ENCODE measurements at places on chromosomes 12 and 14.

DNA sequence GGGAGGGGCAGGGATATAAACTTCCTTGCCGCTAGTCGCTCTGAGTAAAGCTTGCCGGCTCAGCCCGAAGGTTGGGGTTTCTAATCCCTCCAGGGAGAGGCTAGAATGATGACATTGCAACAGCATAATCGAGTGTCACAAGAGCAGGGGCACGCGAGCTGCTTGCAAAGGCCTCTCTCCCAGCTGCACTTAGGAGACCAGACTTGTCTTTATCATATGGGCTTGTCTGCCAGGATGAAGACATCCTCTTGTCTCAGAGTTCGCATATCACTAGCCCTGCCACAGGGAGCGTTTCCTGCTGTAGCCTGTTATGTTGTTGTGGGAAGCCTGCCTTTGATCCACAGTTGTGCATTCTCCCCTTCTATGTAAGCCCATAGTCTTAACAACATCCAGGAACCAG, 180.0 kb downstream of the ESR2 start:
- DNase-seq, result no peak

DNA sequence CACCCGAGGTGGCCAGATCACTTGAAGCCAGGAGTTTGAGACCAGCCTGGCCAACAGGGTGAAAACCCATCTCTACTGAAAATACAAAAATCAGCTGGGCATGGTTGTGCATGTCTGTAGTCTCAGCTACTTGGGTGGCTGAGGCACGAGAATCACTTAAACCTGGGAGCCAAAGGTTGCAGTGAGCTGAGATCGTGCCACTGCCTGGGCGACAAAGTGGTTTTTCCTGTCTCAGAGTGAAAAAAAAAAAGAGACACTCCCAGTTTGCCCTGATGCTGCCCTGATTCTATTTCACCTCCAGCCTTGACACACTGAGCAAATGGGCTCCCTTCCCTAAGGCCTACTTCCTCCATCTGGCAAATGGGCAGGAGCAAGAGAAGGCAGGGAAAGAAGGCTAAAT, 28.5 kb upstream of the PLEK2 start:
- no peak for DNase-seq

GRCh38 chr12:129002427-129002826, 149.1 kb downstream of the GLT1D1 start:
- DNase-seq, result no peak

DNA sequence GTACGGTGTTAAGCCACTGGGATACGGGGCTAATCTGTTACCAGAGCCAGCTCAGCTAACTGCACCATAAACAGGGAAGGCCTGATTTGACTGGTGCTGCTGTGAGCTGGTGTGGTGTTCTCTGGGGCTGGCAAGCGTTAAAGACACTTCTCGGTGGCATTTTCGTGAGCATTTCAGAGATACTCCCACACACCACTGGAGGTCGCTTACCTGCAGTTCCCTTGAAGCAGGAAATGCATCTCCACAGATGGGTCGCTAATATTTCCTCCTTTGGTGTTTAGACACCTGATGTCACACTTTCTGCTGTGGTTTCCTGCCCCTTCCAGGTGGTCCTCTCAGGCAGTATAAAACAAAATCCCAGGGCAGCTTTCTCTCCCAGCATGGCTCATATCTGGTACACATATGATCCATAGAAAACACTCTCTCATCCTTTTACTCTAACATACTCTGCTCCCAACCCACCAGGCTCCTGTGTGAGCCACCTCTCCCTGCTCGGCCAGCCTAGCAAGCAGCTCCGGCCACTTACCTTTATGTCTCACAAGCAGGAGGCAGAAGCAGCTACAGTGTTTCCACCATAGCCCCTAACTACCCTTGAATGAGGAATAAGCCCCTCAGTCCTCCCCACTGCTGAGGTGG, 129.9 kb upstream of the GRIN2B start:
- no peak for DNase-seq

GRCh38 chr12:95529693-95530225, 21.5 kb downstream of the USP44 start:
- no peak for DNase-seq

DNA sequence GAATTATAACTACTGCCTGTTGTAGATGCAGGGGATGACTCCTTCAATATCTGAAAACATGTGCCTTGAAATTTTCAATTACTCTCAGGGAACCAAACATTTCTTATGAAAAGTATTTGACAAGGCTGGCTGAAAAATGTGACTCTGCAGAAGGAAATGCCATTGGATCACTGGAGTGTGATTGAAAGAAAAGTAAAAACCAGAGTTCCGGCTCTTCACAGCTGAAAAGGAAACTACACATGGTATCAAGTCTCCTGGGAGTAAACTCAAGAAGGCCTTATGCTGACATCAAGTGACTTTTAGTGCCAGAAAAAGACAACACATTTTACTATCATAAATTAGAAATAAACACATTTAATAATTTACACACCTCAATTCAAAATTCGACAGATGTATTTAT, 693.0 kb downstream of the LRFN5 start:
- DNase-seq, result no peak

- no peak for DNase-seq
Measured at GRCh38 chr12:60093428-60093827, 497.6 kb downstream of the SLC16A7 start.

GRCh38 chr12:101819467-101819866, 11.3 kb downstream of the GNPTAB start:
- DNase-seq, result no peak

DNA sequence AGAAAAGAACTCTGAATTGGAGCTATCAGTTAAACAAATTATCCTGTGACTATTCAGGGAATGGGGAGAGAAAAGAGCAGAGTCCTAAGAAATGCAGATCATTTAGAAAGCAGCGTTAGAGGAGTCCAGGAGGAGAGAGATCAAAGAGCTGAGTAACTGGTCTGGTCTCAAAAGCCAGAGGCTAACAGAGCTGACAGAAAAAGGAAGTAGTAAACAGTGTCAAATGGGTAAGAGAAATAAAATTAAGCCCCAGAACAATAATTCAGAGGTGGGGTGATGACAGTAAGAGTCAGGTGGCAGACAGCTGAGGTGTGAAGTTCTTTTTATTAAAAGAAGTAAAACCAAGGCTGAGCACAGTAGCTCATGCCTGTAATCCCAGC, 19.3 kb downstream of the GXYLT1 start:
- DNase-seq, result no peak

GRCh38 chr14:105709281-105710118, 183.1 kb downstream of the TMEM121 start:
- DNase-seq, result no peak

- peak; percentile 5 for DNase-seq
Measured at GRCh38 chr12:21169878-21170472, 39.0 kb downstream of the SLCO1B1 start.

DNA sequence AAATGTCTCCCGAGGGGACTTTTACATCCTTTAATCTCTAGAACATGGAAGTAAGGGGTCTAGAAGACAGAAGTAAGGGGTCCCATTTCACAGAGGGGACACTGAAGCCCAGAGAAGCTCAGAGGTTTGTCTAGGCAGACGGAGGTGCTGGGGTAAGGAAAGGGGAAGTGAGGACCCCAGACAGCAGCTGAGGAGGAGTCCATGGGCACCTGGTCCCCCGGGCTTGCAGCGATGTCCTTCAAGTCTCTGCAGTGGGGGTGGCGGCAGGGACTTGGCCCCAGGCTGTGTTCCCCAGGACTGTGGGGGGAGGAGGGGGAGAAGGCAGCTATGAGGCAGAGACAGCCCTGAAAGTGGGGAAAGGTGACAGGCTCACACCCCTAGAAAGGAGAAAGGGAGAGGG, 30.7 kb downstream of the DTX1 start:
- DNase-seq, result no peak

GRCh38 chr12:167959-168600, 45.9 kb downstream of the SLC6A12 start:
- DNase-seq, result no peak

GRCh38 chr12:45582986-45583659, 146.4 kb upstream of the ARID2 start:
- no peak for DNase-seq

DNA sequence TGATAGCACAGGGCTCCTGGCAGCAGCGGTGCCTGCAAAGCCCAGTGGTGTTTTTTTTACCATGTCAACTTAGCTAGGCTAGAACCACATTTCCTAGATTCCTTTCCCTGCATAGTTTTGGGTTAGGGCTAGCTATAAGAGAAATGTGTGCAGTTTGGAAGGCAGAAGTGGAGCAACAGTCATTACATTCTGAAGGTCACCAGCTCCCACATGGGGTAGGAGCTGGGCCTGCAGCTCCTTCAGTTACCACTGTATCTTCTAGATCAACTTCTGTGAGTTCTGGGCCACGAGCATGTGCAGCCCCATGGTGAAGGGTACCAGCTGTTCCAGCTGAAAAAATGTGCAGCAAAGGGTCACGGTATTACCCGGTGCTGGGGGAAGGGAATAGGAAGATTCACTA, 2.3 kb upstream of the SLC25A3 start:
- no peak for DNase-seq

GRCh38 chr12:52667509-52667908, 12.7 kb downstream of the KRT1 start:
- DNase-seq, result no peak

GRCh38 chr12:24705216-24705615, 243.7 kb downstream of the BCAT1 start:
- DNase-seq, result no peak

- no peak for DNase-seq
Measured at GRCh38 chr14:103014466-103015228, 42.7 kb downstream of the CDC42BPB start.
